Endothelial cell (in vitro differentiated cells): ENCODE measurements at places on chromosomes 11 and 22.

DNA sequence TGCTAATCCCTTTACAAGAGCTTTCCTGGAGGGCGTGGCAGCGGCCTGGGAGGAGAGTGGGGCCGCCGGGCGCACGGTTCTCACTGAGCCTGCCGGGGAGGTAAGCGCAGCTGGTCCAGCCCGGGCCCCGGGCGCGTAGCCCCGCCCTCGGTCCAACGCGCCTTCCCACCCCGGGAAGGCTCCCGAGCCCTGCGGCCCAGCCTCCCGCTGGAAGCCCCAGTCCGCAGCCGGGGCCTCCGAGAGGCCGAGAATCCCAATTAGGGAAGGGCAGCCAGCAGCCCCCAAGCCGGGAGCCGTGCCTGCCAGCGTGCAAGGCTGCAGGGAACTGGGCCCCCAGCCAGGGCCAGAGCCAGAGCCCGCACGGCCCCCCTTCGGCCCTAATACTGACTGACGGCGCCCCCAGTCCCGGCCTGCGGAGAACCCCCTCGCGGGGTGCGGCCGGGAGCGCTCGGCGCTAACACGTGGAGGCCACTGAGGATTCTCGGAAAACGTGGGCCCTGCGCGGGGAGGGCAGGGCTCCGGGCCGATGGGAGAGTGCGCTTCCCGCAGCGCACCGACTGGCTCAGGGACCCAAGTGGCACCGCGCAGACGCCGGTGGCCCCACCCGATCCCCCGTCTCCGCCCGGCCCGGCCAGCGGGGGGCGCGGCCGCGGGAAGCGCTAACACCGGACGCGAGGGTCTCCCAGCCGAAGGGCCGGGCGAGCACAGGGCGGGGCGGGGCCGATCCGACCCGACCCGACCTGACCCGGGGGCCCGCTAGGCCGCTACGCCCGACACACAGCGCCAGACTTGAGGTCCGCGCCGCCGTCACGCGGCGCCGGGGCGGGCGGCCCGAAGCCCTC, 5.7 kb downstream of the ZFTA start:
- peak; percentile 41 for DNase-seq

DNA sequence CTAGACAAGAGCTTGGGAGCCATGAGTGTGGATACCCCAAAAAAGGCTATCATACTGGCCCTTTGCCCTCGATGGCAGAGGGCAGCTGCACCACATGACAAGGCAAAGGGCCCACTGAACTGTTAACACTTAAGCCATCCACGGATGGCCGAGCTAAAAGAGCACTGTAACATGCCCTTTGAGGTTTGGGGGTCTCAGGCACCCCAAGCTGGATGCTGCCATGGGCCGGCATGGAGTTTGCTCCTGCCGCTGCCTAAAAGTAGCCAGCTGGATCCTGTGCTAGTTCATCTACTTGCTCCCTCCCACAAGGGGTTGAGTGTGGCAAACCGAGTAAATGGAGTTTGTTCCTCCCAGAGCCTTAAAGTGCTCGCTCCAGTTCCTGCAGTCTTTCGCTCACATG, 383.2 kb upstream of the LRRC4C start:
- DNase-seq: no peak

GRCh38 chr11:123299721-123300120, 104.7 kb upstream of the CLMP start:
- DNase-seq: no peak

- no peak for DNase-seq
Measured at GRCh38 chr11:70462818-70463477, 64.6 kb downstream of the CTTN start.

GRCh38 chr11:27209562-27210005, 153.4 kb downstream of the CCDC34 start:
- no peak for DNase-seq
